ENCODE measurements at places on chromosomes 2 and 18.

GRCh38 chr2:7929281-7929680 lies 752.6 kb upstream of the ID2 start:
- no peak for DNase-seq

DNA sequence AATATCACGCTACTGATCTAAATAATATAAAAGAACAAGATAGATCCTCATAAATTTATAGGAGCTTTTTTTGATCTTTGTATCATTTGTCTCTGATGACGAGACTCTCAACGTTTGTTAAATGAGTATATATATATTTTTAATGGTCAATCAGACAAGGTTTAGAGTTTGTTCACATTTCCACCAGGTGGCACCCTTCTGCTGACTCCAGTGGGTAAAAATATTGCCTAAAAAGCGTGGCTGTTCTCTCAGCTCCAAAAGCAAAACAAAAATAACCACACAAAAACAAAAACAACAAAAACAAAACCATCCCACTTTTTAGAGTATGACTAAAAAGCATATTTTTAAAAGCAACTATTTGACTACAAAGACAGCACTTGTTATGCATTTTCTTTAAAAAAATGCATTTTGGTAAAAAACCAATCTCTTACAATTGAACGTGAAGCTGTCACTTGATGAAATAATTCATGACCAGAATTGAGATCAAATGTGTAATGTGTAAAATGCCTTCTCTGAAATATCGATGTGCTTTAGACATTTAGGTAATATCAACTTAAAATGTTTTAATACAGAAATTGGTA lies 723.2 kb downstream of the DPP10 start:
- DNase-seq: peak; percentile 16

GRCh38 chr2:28979576-28980366 lies 1.3 kb upstream of the TOGARAM2 start:
- DNase-seq: no peak

GRCh38 chr2:58261209-58261608 lies 20.1 kb upstream of the FANCL start:
- no peak for DNase-seq

DNA sequence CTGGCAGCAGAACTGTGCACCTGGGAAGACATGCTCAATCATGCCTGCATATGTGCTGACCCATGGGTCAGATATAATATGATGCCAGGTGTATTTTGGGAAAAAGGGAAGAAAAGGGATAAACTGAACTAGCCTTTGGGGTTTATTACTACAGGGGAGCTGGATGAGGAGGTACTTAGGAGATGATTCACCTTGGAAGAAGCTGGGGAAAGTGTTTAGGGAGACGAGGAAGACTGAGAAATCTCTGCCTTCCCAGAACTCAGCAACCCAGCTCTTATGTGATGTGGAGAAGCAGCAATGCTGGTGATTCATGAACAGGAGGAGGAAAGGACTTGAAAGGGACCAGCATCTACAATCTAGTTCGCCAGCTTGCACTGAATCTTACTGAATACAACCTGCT lies 110.2 kb downstream of the BARD1 start:
- no peak for DNase-seq

GRCh38 chr18:43719267-43719795 lies 442.0 kb upstream of the SYT4 start:
- no peak for DNase-seq

DNA sequence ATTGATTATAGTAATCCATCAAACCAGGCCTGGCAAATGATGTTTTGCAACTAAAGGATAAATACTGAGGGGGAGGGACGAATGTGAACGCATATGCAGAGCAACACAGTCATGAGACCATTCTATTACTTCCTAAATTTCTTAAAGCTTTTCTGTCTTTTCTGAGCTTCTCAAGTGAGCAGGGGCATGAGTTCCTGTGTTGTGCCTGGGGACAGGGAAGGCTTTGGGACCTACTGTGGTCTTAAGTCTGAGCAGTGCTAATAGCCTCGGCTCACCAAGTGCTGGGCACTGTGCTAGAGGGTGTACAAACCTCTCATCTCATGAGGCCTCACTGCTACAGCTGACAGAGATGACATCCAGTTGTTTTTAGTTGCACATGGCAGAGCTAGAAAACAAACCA lies 182.4 kb downstream of the NEDD4L start:
- no peak for DNase-seq

Data from MG63 (cell line).